ENCODE measurements at places on chromosomes 7 and 10.

DNA sequence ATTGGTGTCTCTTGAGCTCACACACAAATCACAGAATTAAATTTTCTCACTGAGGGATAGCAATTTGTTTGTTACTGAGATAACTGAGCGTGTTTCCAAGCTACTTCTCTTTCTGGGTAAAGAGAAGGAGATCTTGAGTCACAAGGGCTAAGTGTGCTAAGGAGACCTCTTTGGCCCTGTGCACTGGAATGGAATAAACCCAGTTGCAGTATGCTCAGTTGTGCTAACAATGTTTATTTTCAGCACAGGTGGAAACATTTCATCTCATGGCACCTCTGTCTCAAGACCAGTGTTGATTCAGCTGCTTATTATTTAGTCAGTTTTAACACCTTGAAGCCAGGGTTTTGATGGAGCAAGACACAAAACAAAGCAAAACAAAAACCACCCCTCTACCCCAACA is 22.5 kb upstream of the UBE2H start:
- DNase-seq: no peak

DNA sequence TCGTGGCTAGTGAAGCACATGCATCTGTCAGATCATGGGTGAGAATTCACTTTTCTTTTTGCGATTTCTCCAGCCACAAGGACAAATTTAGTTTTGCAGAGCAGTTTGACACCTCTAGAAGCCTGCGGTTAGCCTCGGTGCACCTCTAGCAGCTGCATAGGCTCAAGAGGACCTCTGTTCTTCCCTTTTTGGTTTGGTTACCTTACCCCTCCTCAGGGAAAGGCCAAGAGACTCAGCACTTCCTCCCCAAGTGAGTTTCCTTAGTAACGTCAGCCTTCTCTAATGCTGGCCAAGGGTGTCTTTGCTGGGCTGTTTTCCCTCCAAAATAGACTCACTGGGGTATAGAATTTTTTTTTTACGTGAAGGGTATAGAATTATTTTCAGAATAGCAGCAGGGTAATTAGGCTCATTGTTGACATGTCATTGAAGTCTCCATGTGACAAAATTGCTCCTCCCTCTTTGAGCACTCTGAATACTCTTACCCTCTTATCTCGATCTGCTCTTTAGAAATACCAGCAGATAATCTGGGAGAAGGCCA is 97.8 kb downstream of the AUTS2 start:
- DNase-seq: no peak

GRCh38 chr10:100897976-100898375 is 14.8 kb upstream of the SLF2 start:
- no peak for DNase-seq

GRCh38 chr10:124020981-124021815 is 72.2 kb downstream of the CHST15 start:
- DNase-seq: no peak

GRCh38 chr7:41319581-41319980 is 383.3 kb downstream of the INHBA start:
- no peak for DNase-seq

DNA sequence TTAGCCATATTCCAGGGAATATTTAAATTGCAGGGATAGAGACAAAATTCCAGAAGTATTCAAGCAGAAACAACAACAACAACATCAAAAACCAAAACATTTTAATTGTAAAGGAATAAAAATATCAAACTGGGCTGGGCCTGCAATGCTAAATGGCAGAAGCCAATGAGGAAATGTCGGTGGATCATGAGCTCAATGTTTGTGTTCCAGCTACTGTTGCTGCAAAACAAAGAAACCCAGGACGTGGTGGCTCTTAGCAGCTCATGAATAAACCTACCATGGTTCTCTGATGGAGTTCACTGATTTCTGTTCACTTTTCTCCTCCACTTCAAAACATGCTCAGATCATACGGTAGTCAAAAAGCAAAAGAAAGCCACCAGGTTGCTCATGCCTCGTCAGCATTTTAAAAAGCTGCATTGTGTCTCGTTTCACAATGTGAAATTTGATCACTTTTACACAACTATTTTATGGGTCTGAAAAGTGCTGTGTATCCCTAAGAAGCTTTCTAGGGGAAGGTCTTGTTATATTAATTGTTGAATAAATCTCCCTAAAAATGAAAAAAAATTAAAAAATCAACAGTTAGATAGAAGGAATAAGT is 54.0 kb downstream of the ASNS start:
- DNase-seq: no peak

GRCh38 chr10:78890506-78890905 is 178.3 kb upstream of the ZMIZ1 start:
- DNase-seq: no peak

DNA sequence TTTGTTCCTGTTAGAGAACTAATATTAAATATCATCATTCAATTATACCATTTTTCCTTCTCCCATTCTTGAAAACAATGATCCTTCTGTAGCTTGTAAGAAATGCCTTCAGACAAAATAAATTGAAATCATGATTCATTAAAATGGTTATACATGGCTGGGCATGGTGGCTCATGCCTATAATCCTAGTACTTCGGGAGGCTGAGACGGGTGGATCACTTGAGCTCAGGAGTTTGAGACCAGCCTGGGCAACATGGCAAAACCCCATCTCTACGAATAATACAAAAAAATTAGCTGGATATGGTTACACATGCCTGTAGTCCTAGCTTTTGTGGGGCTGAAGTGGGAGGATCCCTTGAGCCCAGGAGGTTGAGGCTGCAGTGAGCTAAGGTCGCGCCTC is 13.0 kb downstream of the CD36 start:
- no peak for DNase-seq

DNA sequence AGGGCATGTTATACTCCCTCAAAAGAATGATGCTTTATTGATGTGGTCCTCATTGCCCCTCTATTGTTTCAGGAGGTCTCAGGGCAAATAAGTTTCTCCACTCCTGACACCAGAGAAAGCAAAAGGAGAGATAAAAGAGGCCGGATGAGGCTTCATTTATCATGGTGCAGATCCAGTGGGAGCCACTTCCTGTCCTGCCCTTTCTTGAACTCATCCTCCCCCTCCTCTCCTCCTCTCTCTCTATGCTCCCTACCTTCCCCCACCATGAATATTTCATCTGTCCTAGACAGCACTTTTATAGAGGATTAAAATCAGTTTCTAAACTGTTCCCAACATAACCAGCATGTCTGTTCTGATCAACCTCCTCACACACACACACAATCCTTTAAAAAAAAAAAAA is 172.2 kb upstream of the KMT2E start:
- DNase-seq: no peak

DNA sequence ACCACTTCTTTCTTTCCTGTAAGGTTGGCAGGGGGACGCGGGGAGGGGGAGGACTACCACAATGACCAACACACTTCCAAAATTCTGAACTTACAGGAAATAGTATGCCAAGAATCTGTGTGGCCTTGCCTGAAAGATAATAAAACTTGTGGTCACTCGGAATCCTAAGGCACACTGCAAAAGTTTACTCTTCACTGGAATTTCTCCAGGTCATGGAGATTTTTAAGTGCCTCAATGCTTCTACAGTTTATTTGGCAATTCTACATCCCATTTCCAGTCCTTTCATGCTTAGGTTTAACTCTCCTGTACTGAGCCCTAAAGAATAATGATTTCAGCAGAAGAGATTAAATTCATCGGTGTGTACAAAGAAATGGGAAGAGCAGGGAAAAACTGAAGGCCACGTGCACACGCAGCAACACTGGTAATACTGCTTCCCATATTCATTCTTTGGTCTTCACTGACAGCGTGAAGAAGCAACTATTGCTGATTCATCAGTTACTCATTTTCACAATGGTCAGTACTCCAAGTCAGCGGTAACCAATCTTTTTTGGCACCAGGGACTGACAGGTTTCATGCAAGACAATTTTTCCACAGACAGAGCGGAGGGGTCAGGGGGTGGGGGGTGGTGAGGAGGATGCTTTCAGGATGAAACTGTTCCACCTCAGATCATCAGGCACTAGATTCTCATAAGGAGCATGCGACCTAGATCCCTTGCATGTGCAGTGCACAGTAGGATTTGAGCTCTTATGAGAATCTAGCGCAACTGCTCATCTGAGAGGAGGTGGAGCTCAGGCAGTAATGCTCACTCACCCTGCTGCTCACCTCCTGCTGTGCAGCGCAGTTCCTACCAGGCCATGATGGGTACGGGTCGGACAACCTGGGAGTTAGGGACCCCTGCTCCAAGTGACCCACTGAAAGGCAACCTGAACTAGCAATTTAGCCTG is 9.8 kb downstream of the LARP4B start:
- DNase-seq: no peak

DNA sequence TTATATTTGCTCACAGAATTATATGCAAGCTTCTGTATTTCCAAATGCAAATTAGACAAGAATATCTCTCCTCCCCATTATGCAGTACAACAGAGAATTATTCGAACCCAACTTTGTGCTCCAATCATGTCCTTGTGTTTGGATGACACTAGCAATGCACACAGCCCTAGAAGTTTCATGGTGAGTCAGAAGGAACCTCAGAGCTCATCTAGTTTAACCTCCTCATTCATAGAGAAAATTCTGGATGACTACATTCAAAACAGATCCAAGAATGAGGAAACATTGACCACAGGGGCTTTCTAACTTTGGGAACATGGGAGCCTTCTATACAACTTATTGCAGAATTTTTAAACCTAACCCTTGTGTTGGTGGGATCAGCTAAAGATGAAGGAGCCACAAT is 12.8 kb upstream of the ARID5B start:
- no peak for DNase-seq

GRCh38 chr10:36168777-36169176 is 526.7 kb upstream of the FZD8 start:
- no peak for DNase-seq

DNA sequence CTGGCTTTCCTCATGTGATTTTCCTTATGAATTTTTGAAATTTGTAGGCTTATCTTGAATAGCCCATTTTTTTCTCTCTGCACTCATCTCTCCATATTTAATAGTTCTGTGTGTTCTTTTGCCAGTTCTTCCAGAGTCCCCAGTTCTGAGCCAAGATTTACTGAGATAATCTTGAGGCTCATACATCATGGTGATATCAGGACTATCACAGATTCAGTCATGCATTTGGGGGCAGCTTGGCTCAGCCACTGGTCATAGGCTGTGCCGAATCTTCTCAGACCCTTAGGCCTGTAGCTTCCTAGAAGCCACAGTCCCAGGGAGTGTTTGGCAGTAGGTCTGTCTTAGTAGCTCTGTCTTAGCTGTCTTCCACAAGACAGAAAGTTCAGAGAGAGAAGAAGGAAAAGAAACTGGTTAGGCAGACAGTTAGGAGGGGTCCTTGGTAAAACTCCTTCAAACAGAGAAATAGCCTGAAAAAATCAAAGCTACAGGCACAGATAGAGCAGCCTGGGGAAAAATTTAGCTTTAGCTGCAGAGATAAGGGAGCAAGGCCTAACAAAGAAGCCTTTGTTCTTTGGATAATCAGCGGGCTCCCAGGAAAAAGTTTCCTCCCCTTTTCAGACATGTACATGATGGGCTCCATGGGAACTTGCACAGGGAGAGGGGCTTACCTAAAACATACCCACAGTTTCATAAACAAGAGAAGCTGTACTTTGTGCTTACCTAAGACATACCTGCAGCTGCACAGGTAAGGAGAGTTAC is 29.1 kb downstream of the FAS start:
- no peak for DNase-seq

GRCh38 chr7:155490697-155491628 is 33.0 kb downstream of the EN2 start:
- peak; percentile 81 for DNase-seq

- DNase-seq: no peak
Observed at GRCh38 chr10:45444976-45445898, 71.2 kb downstream of the ALOX5 start.

- DNase-seq: no peak
Observed at GRCh38 chr7:52026140-52026539, 709.5 kb upstream of the COBL start.

DNA sequence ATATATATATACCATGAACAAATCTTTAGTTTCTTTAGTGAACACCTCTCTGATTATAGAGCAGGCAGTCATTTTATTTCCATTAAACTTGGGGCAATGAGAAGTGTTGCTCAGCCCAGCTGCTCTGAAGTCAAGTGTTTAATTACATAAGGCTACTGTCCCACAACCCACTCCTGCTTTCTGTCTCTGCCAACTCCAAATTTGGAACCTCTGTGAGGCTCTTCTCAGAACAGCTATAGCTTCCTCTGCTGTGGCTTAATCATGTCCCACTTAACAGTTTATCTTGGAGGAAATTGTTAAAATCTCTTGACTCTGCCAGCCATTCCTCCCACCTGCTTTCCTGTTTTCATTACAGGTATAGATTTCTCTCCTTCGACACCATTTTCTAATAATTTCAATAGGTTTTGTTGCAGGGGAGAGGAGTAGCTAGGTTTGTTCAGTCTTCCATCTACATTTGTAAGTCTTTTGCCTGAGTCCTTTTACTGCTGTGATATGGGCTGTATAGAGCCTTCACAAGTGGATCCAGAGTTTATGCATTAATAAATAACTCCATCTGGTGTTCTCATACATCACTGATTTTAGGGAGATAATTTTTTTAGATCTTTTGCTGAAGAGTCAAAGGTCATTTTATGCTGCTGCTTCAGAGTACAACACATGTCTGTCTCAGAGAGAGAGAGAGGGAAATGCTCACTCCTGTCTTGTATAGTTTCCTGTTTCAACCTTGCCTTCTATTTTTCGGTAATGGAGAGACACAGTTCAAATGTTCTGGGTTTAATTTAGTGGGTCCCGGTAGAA is 170.4 kb downstream of the WNT2 start:
- DNase-seq: no peak

DNA sequence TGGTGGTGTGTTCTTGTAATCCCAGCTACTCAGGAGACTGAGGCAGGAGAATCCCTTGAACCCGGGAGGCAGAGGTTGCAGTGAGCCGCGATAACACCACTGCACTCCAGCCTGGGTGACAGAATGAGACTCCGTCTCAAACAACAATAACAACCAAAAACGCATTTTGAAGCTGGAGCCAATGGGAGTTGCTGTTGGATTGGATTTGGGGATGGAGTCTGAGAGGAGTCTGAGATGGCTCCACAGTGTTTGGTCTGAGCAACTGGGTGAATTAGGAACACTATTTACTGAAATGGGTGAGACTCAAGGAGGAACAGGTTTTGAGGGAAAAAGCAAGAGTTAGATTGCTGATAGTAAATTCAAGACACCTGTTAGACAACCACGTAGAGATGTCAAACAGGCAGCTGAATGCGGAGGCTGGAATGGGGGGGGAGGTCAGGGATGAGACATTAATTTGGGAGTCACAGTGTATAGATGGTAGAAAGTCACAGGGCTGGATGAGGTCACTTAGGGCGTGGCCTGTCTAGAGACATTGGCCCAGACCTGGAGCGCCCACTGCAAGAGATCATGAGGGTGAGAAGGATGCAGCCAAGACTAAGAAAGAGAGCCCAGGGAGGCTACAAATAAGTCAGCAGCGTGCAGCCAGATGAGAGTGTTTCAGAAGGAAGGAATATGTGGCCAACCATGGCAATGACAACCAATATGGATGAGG is 56.4 kb downstream of the CYCS start:
- DNase-seq: no peak

- DNase-seq: no peak
Observed at GRCh38 chr7:105006367-105007136, 7.5 kb upstream of the KMT2E start.

DNA sequence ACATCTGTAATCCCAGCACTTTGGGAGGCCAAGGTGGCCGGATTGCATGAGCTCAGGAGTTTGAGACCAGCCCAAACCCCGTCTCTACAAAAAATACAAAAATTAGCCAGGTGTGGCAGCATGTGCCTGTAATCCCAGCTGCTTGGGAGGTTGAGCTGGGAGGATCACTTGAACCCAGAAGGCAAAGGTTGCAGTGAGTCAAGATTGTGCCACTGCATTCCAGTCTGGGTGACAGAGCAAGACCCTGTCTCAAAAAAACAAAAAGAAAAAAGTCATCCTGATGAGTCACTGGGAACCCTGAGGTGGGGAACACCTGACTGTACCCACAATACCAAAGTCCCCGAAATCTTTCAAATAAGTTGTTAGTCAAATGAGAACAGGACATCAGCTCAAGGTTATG is 80.0 kb downstream of the NEBL start:
- DNase-seq: no peak

Measured in neural crest cell (in vitro differentiated cells).